ENCODE measurements at places on chromosomes 6 and 20.

GRCh38 chr20:58762120-58762519 is 69.5 kb downstream of the NPEPL1 start:
- DNase-seq: no peak

- DNase-seq: no peak
Observed at GRCh38 chr6:163630572-163630971, 216.1 kb downstream of the QKI start.

- DNase-seq: no peak
Observed at GRCh38 chr6:85685713-85686112, 43.0 kb upstream of the SYNCRIP start.

DNA sequence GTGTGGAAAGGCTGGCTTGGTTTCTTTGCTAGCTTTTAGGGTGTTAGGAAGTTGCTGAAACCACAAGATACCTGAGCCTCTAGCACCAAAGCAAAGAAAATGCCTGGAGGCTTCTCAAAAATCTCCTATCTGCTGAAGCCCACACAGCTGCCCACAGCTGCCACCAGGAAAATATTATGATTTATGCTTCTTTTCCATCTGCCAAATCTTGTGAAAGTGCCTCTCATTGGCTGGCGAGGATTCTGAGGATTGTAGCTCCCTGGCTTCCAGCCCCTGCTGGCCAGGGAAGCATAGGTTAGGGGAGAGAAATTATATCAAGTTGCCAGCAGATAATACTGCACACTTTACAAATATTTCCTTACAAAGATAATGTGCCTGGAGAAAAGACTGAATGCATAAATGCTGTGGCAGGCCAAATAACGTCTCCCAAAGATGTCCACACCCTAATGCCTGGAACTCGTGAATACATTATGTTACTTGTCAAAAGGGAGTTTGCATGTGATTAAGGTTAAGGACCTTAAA is 98.4 kb downstream of the MRPL14 start:
- no peak for DNase-seq

DNA sequence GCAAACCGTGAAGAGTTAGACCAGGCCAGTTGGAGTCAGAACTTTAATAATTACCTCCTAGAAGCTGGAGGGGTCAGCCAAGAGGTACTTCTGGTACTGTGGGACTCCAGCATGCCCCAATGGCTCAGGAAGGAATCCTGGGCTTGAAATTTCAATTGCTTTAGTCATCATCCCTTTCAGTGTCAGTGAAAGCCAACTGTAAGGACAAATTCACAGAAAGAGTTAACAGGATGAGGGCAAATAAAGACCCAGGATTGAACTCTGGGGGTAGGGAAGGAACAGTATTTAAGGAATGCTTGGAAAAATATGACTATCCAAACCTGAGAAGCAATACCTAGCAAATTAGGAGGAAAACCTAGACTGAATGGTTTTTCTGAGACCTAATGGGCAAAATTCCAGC is 735.1 kb upstream of the MARCKS start:
- peak; percentile 69 for DNase-seq

Data from AG20443 (cell line).